ENCODE measurements at places on chromosomes 6 and 20.
A peak's percentile ranks its signal among the peaks of the same experiment; 100 is the strongest.

GRCh38 chr6:127266892-127267645, 405 bp downstream of the RNF146 start:
- DNase-seq: peak; percentile 20

GRCh38 chr6:5302220-5302946, 41.1 kb downstream of the FARS2 start:
- DNase-seq: no peak

GRCh38 chr6:143731789-143732188, 54.0 kb downstream of the PHACTR2 start:
- DNase-seq: no peak

- no peak for DNase-seq
Measured at GRCh38 chr6:126356526-126356925, 16.6 kb downstream of the CENPW start.

DNA sequence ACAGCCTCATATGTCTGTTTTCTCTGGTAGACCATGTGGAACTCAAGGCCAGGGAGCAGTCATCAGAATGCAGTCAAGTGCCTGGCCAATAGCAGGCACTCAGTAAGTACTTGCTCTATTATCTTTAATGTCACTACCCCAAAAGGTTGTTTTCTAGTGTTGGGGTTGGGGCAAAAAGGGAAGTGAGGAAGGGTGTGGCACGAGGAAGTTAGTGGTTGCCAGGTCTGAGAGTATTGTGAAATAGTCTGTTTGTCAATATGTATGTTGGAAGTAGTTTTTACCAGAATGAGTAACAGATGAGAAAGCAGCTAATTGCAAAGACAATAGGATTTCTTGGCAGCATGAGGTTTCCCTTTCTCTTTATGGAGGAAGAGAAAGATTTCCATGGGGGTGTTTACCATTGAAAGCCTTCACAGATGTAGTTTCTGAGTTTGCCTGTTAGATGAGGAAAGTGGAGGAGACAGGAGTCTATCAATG, 59.5 kb upstream of the ARMH2 start:
- DNase-seq: no peak

GRCh38 chr6:169864148-169865020, 113.0 kb downstream of the ERMARD start:
- no peak for DNase-seq

DNA sequence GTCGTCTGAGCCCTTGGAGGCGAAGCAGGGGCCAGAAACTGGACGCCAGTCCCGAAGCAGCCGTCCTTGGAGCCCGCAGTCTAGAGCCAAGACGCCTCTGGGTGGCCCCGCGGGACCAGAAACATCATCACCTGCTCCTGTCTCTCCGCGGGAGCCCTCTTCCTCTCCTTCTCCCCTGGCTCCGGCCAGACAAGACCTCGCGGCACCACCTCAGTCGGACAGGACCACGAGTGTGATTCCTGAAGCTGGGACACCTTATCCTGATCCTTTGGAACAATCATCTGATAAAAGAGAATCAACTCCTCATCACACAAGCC, 416 bp downstream of the RSPH4A start:
- DNase-seq: no peak

DNA sequence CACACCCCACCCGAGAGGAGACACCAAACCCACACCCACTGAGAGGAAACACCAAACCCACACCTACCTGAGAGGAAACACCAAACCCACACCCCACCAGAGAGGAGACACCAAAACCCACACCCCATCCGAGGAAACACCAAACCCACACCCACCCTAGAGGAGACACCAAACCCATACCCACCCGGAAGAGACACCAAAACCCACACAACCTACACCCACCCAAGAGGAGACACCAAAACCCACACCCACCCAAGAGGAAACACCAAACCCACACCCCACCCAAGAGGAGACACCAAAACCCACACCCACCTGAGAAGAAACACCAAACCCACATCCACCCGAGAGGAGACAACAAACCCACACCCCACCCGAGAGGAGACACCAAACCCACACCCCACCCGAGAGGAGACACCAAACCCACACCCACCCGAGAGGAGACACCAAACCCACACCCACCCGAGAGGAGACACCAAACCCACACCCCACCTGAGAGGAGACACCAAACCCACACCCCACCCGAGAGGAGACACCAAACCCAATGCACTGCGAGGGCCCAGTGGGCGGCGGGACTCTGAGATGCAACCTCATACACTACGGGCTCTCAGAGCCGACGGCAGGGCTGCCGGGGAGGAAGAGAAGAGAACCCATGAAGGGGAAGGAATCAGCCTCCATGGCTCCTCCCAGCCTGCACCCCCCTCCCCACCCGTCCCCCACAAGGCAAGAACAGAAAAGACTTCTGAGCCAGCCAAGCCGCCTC, 83.3 kb downstream of the TAF4 start:
- DNase-seq: no peak

DNA sequence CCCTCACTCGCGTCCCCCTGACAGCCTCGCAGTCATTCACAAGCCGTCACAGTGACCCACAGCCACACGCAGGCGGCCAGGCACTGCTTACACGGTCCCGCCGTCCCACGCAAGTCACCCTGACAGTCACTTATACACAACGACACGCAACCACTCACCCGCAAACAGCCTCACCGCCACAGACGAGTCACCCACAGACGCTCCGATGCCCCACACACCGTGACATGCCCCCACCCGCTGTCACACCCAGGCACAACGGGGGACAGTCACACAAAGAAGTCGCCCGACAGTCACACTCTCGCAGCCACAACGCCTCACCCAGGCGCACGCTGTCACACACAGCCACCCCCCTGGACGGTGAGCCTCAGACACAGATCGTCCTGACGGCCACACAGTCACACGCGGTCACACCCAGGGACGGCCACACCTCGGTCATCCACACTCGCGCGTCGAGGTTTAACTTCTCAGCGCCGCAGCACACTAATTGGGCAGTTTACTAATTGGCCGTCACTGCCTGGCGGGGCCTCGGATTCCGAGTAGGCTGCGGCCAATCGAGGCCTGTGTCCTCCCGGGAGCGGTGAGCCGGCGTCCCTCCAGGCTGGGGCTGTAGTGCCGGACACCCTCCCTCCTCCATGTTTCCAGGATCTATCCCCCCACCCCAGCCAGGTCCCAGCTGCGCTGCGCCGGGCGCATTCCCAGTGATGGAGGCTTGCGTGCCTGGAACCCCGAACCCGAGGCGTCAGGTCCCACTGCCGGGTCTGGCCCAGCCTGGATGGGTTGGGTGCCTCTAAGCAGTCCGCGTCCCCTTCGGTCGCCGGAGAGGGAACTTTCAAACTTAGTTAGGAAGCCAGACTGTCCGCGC, 790 bp downstream of the TOX2 start:
- no peak for DNase-seq

Data from stimulated activated CD8-positive, alpha-beta memory T cell treated with anti-CD3 and anti-CD28 coated beads, Interleukin-7, amount 100 ng/mL, for 1 hour (primary cell).